T-helper 17 cell (primary cell): ENCODE measurements at places on chromosomes 5 and 9.

- no peak for DNase-seq
Measured at GRCh38 chr9:110932863-110933262, 105.4 kb downstream of the LPAR1 start.

- no peak for DNase-seq
Measured at GRCh38 chr9:118829334-118829733, 539.9 kb downstream of the BRINP1 start.

DNA sequence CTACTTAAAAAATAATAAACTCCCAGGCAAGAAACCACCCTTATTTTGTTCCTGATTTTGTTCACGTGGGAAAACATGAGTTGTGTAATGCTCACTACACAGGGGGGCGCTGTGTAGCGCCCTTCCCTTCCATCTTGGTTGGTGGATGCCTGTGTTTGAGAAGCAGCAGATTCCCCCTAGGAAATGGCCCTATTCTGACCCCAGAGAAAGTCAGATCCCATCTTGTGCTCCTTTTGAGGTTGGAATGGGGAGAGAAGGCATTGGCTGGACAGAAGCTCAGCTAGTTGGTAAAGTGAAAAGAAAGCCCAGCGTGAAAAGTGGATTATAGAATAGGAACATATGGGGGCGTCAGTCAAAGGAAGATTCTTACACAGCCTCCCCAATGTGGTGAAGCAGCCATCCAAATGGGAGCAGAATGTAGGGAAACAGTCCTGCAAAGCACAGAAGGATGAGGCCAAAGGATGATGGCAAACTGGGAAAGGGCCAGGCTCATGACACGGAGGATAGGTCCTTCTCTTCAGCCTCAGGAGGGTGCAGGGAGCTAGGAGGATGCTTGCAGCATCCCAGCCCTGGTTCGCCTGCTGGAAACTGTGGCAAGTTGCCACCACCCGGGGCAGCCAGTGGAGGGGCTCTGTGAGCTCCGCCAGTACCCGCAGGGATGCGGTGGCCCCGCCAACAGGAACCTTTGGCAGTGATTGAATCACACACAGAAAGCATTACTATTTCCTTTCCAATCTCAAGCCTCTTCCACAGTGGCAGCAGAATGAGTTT, 314.2 kb upstream of the DAP start:
- no peak for DNase-seq

- no peak for DNase-seq
Measured at GRCh38 chr5:41747708-41748107, 122.5 kb downstream of the OXCT1 start.

DNA sequence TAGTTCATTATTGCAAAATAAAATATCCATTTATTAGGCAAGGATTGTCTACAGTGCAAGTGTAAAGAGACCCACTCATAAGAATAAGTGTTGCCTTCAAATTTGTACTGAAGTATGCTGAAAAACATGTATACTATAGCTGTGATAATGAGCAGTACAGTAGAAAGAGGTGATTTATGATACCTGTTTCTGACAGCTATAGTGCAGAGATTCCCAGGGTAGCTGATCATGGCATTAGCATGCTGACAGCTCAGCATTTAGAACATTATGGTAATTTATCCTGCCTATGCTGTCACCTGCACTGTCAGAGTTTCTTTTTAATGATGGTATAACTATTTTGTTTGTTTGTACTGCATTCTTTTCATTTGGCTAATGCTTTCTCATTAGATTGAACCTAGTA, 177.6 kb upstream of the TLX3 start:
- DNase-seq: no peak
